ENCODE measurements at places on chromosomes 1 and 21.
A peak's percentile ranks its signal among the peaks of the same experiment; 100 is the strongest.

GRCh38 chr21:33255404-33255803 is 10.8 kb upstream of the IL10RB start:
- DNase-seq, result no peak

- peak; percentile 65 for DNase-seq
Observed at GRCh38 chr1:210250665-210250997, 18.0 kb downstream of the SERTAD4 start.

- DNase-seq, result no peak
Observed at GRCh38 chr1:46070164-46070814, 62.1 kb downstream of the PIK3R3 start.

GRCh38 chr1:1083416-1084371 is 9.6 kb upstream of the RNF223 start:
- peak; percentile 9 for DNase-seq

GRCh38 chr1:156860628-156861423 is at the start of gene NTRK1:
NTRK1 (plus strand) TSS chr1:156860865; CDS start chr1:156860935, 70 bp downstream.
- DNase-seq, result peak; percentile 87

DNA sequence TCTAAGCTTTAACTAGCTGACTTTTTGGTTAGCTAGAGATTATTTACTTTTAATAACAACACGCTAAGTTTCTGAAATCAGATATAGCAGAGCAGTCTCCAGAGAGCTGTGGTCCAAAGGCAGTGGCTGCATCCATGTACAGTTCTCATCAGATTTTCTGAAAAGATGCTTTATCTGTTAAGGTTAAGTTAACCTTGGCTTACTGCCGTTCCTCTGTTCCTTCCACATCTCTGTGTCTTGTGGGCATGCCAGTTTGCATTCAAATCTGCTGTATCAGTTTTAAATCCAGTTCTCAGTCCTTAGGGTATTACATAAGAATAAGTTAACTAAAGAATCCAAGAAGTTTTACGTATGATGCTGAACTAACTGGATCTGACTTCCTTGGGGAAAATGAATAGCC is 46.8 kb downstream of the SPATA46 start:
- no peak for DNase-seq

GRCh38 chr1:92797961-92798360 is 13.1 kb upstream of the EVI5 start:
- no peak for DNase-seq

DNA sequence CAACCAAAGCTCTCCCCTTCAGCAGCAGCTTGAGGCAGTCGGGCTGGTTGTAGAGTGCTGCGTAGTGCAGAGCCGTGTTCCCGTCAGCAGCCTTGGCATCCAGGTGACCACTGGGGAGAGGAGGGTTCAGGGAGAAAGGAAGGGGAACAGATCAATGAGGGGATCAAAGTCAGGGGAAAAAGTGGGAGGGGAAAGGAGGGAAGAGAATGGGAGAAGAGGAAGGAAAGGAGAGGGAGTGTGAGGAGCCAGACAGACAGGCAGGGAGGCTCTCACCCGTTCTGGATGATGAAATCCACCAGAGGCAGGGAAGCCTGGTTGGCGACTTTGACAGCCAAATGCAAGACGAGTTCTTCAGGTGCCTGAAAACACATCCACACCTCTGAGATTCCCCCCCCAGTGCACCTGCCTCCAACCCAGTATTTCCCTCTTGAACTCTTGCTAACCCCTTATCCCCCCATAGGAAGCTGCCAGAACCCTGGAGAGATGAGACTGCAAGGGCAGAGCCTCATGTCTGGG is 9.8 kb upstream of the TCEA3 start:
- no peak for DNase-seq

DNA sequence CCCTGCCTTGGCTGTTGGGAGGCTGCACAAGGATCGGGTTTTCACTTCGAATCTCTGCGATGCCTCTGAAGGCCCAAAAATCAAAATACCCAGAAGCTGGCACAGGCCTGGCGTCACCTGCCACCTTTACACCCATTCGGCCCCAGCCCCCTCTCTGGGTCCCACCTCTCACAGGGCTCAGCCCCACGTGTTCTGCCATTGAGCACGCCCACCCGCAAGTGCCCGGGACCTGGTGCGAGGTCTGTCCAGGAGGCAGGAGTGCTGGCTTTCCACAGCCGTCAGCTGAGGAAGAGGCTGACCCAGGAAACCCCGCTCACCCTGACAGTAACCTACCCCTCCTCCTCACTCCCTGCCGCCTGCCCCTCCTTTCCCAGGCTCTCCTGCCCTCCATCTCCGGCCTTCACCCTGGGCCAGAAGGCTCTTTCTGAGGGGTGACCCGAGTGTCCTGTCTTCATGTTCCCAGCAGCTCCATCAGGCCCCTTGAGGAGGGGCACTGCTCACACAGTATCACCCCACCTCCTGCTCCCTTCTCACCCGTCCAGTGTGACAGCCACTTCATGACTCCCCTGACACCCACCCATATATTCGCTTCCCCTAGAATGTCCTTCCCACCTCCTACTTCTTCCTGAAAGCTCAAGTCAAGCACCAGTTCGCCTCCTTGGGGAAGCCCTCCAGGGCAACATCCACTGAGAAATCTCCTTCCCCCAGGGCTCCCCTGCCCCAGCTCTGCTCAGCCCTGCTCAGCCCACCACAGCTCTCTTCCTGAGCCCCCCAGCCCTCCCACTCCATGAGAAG is 13.5 kb downstream of the RCC2 start:
- no peak for DNase-seq

- DNase-seq, result peak; percentile 5
Observed at GRCh38 chr1:35220976-35221375, 28.0 kb upstream of the SFPQ start.

GRCh38 chr1:201518071-201518470 is 11.1 kb upstream of the CSRP1 start:
- no peak for DNase-seq

GRCh38 chr1:94528299-94528698 is 13.3 kb downstream of the F3 start:
- DNase-seq, result no peak

DNA sequence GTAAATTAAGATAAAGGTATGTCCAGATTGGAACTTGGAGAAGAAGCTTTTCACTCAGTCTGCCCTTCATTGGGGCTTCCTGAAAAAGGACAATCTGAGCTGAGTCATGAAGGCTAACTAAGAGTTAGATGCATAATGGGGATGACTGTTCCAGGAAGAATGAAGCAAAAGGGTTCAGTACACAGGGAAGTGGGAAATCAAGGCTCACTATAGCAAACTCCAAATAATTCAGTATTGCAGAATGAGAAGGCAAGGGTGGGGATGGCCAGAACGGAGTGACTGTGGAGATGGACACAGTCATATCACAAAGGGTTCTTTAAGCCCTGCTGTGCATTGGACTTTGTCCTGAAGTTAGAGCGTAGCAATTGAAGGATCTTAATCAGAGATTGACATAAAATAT is 158.3 kb downstream of the FGGY start:
- no peak for DNase-seq

DNA sequence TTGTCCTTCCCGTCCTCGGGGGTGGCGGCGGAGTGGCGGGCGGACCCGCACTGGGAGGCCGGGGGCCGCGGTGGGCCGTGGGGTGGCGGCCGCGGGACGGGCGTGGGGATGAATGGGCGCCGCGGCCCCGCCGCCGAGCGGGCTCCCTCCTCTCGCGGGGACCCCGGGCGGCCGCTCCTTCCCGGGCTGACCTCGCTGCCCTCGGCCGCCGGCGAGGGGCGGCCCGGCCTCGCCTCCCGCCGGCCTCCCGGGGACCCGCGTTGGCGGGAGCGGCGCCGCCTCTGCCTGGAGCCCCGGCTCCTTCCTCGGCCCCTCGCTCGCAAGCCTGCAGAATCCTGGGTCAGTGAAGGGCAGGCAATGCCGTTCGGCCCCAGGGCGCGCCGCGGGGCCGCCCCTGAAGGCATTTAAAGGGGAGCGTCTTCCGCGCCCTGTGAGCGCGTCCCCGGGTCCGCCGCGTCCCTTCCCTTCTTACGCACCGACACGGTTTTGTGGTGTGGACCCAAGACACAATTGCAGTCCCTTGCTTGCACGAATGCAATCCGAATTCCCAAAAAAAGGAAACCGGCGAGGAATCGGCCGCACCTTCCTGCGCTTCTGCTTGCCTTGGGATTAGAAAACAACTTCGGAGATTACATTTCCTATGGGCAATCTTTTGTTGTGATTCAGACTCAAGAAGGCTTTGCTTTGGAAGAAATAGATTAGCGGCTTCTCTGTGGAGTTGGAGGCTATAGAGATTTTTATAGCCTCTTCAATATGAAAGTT is 776 bp downstream of the ITSN1 start:
- DNase-seq, result peak; percentile 33

GRCh38 chr21:27487676-27488075 is 520.8 kb upstream of the ADAMTS5 start:
- DNase-seq, result no peak

DNA sequence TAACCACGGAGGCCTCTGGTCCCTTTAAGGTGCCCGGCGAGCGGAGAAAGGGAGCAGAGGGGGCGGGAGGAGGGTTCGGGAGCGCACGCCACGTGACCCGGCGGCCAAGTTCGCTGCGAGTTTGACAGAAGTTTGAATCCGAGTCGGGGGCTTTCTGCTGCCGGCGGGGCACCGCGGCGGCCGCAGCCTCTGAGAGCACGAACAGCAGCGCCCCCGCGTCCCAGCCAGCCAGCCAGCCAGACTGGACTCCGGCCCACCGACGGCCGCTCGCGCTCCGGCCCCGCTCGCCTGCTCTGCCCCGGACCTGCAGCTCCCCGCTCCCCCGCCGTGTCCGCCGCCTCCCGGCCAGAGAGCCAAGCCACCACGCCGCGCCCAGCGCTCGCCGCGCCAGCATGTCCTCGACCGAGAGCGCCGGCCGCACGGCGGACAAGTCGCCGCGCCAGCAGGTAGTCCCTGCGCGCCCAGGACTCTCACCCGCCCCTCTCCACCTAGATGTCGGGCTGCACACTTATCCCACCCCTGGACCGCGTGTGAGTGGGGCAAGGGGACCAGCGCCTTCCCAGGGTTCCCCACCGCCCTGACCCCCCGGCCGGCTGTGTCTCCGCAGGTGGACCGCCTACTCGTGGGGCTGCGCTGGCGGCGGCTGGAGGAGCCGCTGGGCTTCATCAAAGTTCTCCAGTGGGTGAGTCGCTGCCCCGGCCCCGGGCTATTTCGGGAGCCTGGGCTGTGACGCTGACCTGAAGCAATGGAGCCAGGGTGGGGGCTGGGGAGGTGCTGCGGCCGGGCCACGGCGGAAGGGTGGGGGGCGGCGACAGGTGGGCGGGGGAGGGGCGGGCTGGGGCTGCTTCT is at the start of gene SYPL2:
Gene SYPL2 (plus strand): TSS at position 95 of the 849 bp plus-strand sequence. CDS start 298 bp downstream, at position 393.
- peak; percentile 33 for DNase-seq

DNA sequence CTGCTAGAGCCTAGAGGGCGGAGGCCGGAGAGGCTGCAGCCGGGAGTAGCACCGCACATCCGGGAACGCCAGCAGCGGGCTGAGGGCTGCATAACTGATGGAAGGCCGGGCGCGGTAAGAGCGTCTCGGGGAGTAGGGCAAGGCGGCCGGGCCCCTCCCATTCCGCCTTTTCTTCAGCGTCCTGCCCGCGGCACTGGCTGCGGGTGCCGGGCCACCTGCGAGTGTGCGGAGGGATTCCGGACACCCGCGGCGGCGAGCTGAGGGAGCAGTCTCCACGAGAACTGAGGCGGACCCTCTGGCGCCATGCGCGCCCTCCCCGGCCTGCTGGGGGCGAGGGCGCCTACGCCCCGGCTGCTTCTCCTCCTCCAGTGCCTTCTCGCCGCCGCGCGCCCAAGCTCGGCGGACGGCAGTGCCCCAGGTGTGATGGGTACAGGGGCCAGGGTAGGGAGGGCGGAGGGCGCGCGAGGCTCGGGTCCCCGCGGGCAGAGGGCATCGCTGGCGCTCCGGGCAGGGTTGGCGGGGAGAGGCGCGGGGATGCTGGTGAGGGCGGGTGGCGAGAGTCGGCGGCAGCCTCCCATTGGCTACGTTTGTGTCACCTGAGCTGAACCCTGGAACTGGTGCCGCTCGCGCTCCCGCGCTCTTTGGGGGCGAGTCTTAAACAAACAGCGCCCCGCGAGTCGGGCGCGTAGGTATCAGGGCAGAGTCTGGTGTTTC is 334.4 kb downstream of the SRGAP2C start:
- peak; percentile 18 for DNase-seq

GRCh38 chr1:88454781-88455180 is 229.3 kb upstream of the PKN2 start:
- DNase-seq, result no peak

GRCh38 chr1:219088778-219089557 is 84.7 kb upstream of the LYPLAL1 start:
- DNase-seq, result no peak

DNA sequence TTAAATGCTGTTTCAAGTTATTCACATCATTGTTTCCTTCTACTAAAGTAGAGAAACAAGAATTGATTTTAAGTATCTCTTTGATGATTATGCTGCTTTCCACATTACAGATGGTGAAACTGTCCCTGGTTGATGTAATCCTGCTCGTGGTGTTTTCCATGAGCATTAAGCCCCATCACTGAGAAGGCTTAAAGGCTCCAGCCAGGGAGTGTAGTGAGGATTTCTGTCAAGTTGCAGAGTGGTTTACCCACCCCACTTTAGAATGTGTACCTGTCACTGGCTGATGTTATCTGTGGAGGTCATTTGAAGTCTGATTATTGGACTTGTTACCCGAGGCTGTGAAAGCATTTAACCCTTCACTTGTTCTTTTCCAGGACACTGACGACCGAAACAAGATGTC is 12.9 kb downstream of the CERS2 start:
- DNase-seq, result no peak

GRCh38 chr21:46121286-46122221 is 23.6 kb downstream of the COL6A2 start:
- peak; percentile 6 for DNase-seq

DNA sequence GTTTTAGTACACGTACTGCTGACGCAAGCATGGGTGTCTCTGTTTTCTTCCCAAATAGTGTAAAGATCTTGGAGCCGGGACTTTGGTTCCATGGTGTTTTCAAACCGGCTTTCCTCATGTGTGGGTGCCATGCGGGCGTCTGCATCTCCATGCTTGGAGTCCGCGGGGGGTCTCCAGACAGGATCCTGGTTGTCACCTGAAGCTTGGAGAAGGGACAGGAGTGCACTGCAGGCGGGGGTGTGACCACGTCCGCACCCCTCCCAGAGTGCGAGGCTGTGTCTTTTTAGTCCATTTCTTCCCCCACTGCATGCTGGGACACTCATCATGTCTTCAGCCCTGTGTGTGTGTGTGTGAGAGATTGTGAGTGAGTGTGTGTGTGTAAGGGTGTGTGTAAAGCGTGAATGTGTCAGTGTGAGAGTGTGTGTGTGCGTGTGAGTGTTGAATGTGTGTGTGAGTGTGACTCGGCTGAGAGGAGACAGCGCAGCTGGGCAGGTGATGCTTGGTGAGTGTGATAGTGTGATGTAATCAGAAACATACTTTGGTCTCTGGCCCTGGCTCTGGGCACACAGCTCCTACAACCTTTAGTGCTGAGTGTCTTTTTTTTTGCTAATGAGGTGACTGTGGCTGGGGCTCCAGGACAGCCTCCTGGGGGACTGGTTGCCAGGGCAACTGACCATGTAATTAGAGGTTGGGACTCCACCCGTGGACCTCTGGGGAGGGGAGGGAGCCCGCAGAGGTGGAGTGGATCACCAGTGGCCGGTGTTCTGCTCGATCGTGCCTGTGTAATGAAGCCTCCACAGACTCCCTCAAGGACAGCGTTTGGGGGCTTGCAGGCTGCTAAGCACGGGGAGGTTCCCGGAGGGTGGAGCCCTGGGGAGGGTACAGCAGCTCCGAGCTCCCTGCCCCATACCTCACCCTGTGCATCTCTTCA is 55.1 kb downstream of the AGPAT3 start:
- DNase-seq, result peak; percentile 29

- no peak for DNase-seq
Observed at GRCh38 chr1:19619697-19620384, 24.3 kb upstream of the NBL1 start.

GRCh38 chr1:19078536-19078935 is 122.1 kb upstream of the IFFO2 start:
- DNase-seq, result no peak
